Foreskin fibroblast (primary cell): ENCODE measurements at places on chromosomes 5 and 9.
A peak's percentile ranks its signal among the peaks of the same experiment; 100 is the strongest.

DNA sequence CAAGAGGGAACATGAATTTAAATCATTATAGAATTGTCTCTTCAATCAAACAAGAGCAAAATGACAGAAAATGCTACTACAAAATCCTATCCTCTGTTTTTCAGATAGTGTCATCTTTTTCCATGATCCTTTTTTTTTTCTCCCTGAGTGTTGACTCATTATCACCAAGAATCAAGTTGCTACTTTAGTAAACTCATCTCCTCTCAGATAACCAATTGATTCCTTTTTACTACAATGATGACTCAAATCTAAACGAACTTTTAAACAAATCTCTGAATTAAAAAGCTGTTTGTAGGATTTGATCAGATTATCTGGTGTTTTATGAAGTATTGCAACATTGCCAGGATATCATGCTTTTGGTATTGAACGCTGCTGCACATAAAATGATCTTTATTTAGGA lies 23.9 kb upstream of the IL7R start:
- no peak for DNase-seq

DNA sequence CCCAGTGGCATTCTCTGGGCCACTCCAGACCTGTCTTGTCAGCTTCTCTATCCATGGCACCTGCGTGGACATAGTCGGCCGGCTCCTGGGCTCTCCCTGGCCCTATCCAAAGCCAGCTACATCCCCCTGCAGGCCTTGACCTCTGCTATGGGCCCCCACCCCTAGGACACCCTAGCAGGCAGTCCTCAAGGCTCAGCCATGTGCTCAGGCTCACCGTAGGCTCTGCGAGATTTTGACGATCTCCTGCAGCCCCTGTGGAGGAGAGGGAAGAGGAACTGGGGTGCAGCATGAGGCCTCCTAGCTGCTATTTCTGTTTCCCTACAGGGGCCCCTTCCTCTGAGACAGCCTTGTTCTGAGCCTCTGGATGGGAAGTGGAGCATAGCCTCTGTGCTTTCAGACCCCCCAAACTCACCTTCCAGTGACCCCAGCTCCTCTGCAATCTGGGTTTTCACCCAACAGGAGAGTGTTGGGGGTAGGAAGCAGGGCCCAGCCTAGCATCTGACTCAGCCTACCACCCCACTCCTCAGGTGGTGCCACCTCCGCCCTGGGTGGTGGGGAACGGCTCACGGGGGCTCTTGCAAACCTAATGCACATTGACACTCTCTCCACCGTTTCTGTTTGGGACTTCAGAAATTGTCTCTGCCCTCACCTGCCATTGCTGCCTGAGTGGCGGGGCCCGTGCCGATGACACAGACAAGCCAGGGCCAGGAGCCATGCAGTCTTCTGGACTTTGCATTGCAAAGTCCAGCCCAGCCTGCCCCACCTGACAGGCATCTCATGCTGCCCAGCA lies 36.7 kb downstream of the HRH2 start:
- DNase-seq = no peak

DNA sequence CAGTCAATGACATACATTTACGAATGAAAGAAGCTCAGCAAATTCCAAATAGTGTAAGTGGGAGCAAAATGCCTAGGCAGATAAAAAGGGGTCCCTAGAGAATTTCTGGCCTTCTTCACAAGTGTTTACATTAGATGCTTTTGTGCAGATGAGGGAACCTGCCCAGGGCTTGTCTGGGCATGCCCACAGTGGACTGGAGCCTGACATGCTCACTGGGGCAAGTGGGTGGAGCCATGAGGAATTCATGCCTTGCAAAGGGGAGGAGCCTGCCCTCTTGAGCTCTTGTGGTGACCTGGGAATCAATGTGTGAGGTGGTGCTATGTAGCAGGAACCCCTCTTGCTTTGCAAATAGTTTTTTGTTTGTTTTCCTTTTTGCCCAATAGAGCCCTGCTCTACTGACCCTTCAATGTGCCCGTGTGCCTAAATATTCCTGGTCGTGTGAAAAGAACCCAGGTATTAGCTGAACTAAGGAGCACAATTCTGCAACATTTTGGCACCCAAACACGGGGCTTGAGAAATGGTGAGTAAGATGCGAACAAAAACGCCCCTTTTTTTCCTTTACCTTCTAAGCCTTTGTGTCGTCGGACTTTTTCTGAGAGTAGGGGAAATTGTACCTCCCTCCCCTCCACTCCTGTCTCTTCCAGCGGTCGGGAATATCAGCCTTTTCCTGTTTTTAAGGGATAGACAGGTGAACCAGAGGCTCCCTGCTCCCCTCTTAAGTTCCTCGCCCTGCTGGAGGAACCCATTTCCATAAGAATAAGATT lies 433.8 kb upstream of the CDH9 start:
- peak; percentile 2 for DNase-seq

DNA sequence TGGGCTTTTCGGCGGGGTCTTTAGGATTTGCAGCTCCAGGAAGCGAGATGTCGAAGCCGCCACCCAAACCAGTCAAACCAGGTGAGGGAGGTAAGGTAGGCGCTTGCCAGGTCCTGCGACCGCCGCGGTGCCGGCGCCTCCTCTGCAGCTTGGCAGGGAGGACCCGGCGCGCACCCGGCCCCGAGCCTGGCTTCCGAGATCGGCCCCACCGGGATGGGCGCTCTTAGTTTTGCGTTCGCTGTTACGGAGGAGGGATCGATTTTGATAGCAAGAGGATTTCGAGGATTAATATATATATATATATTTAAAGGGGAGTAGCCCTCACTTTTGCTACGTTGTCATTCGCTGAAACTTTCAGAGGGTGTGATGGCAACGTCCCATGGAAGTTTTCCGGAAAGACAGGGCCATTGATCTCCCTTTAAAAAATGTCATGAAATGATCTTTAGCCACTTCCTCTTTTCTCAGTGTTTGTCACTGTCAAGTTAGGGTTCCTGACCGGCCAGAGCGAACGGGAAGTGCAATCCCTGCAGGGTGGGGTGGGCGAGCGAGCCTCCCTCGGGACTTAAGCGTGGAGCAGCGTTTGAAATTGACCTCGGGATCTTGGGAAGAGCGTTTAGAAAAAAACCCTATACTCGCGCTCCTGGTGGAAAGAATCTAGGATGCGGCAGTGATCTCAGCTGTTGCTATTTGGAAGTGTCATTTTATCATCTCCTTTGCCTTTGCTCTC lies 495 bp downstream of the OSTF1 start:
- DNase-seq = peak; percentile 56

- no peak for DNase-seq
Observed at GRCh38 chr5:18321262-18321942, 687.1 kb downstream of the TAF11L14 start.

DNA sequence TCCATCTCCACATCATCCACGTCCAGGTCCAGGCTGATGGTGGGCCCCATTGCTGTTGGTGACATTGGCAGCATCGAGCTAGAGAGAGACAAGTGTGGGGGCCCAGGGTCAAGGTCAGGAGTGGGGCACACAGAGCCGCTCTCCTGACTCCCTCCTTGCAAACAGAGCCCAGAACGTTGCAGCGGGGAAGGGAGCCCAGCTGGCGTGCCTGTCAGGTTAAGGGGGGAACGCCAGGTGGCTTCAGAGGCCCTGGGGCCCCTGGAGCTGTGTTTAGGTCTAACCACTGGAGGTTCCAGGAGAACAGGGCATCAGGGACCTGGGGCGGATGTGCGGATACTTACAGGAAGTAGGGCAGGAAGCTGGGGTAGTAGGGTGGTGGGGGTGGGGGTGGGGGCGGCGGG lies 7.5 kb downstream of the RNF44 start:
- no peak for DNase-seq

GRCh38 chr5:120769312-120769872 lies 305.3 kb downstream of the PRR16 start:
- peak; percentile 83 for DNase-seq

- DNase-seq = no peak
Observed at GRCh38 chr5:72237415-72237814, 82.6 kb downstream of the MRPS27 start.

- peak; percentile 73 for DNase-seq
Observed at GRCh38 chr9:123225374-123225813, 43.0 kb downstream of the STRBP start.

DNA sequence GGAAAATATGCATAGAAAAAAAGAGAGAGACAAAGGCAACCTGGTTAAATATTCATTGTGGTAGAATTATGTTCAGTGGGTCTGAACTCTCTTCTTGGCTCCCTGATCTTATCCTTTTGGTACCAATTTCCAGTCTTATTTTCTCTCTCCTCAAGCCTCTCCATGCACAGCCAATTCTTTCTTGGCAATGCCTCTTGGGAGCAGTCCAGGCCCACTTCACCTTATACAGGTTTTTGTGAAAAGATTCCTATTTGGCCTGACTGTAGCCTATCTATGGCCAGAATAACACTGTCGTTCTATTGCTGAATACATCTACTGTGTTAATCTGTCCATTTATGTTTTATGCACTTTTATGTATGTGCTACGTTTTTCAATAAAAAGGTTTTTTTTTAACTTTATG lies 2.7 kb downstream of the ELOVL7 start:
- DNase-seq = no peak

GRCh38 chr9:27414220-27414761 lies 109.8 kb upstream of the IFNK start:
- DNase-seq = no peak

GRCh38 chr9:131111854-131112311 lies 13.5 kb upstream of the NUP214 start:
- DNase-seq = no peak

GRCh38 chr5:123046222-123046621 lies 9.7 kb upstream of the PPIC start:
- DNase-seq = no peak

DNA sequence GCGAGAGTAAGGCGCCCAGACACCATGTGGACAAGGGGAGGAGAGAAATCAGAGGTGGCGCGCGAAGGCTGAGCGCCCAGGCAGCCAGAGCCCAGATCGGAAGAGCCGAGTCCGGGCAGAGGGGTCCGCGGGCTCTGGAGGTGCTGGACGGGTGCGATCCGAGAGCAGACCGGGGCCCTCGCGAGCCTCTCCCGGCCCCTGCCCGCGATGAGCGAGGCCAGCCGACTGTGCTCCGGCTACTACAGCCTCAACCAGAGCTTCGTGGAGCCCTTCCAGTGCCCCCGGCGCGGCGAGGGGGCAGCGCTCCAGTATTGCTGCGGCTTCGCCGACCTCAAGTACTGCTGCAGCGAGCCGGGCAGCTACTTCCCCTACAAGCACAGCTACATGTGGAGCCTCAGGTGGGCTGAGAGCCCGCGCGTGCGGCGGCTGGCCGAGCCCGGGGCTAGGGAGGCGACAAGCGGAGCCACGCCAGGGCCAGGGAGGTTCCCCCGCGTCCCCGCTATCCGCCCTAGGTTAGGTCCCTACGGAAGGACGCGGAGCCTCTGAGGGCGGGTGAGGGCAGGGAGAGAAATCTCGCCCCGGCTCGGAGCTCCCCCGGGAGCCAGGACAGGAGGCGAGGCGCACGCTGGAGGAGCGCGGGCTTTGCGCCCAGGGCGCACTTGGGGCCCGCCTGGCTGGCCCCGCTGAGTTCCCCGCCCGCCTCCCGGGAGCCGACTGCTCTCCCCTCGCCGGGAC lies at the start of gene SHISAL2B:
Gene SHISAL2B, plus strand, starts transcription at position 87 of the 735 bp plus-strand sequence. Its CDS starts 121 bp downstream, at position 208.
- peak; percentile 4 for DNase-seq

- no peak for DNase-seq
Observed at GRCh38 chr5:171861381-171861780, 75.8 kb downstream of the SMIM23 start.

DNA sequence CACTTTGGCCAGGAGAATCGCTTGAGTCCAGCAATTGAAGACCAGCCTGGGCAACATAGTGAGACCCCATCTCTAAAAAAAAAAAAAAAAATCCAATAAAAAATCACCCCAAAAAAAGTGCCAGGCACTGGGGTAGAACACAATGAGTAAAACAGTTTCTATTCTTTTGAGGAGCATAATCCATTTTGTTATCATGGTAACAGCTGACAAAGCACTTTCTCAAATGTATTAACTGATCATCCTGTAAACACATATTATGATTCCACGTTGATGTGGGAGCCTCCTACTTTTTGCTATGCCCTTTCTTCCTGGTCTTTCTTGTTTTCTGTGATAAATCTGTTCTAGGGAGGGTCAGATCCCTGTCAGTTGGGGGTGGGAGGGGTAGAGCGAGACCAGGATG lies 20.7 kb upstream of the FAM13B start:
- no peak for DNase-seq

- DNase-seq = no peak
Observed at GRCh38 chr5:57513785-57514184, 31.2 kb upstream of the ACTBL2 start.

DNA sequence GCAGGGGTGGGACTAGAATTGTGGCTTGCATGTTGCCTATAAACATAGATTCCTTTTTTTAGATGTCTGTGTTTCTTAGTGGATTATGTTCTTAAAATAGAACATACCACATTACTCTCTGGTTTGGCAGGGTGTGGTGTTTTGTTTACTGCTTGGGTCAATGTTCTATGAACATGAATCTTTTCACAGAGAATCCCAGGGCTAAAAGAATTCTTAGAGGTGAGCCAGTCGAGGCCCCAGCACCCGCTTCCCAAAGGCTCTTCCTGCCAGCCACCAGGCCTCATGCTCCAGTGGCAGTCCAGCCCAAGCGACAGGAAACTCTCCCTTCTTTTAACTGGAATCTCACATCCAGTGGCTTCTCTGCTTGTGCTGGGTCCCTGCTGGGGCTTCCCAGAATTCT lies 126.6 kb downstream of the C9orf152 start:
- DNase-seq = no peak

DNA sequence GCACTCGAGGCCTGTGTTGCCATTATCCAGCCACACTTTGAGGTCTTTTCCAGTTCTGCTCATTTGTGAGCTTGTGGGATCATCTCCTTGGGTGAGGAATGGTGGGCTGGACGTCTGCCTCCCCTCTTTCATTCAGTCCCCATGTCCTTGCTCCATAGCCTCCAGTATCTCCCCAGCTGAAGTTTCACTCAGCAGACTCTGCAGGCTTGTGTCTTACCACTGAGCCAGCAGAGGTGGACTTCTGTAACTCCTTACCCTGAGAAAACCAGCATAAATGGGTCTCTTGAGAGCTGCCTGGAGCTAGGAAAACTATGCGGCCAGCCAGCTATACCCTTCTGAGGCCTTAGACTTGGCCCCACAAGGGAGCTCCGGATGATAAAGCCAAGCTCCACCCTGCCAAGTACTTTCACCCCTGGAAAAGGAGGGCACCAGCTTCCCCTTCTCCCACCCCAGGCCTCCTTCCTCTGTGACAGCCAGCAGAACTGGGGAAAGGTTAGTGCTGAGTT lies 12.2 kb downstream of the IRF1 start:
- DNase-seq = no peak

DNA sequence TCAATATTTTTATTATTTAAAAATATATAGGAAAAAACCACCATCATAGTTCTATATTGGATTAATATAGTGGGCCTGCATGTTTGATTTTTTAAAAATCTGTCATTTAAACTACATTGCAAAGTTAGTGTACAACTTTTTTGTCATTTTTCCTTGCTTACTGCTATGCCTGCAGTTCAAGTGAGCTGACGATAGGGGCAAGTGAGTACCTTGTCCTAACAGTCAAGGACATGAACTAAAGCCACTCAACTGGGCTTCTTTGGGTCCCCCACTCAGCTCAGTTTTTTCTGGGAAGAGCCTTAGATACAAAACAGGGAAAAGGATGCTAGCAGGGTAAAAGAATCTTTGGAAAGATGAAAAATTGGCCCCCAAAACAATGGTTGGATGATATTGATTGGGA lies 269.9 kb downstream of the MAN2A1 start:
- no peak for DNase-seq

GRCh38 chr5:163658702-163659567 lies 153.5 kb downstream of the MAT2B start:
- DNase-seq = no peak

- DNase-seq = no peak
Observed at GRCh38 chr9:127950513-127951289, 13.0 kb upstream of the DPM2 start.

GRCh38 chr5:80495891-80496290 lies 8.0 kb downstream of the FAM151B start:
- no peak for DNase-seq

GRCh38 chr5:7897014-7897600 lies 28.2 kb downstream of the MTRR start:
- DNase-seq = peak; percentile 49
